H7 (cell line): ENCODE measurements at places on chromosomes 12 and 14.

DNA sequence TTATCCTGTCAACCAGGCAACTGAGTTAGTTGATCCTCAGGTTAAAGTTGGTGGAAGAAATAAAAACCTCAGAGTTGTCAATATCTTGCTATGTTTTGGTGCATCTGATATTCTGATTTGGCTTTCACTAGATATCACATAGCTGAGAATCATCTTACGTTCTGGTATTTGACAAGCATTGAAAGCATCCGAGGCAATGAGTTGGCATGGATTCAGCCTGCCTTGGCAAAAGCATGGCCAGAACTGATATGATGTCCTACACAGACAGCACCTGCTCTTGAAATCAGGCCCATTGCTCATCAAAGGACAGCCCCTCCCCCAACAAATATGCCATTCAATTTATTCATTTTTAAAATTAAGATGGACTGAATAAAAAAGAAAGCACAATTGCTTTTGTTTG is 320.7 kb upstream of the ATP2B1 start:
- no peak for DNase-seq

DNA sequence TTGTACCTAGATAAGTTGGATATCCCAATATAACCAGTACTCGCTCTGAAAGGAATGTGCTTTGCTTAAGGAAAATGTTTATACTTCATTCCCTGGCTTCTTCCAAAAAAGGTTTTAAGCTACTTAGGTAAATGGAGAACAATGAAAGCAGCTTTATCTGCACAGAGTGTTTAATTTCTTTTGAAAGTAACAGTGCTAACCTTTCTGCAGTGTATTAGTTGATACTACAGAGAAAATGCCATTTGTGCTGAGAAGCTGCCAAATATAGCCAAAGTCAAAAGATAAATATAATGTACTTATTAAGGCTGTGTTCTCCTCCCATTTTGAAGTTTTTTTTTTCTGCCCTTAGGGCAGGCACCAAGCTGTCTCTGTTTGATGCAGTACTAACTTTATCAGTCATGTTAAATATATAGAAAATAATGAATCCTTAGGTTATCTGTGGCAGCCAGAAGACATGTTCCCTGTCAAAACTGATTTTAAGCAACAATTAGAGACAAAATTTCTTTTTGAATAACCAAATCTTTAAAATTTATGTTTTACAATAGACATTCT is 145.4 kb upstream of the KITLG start:
- DNase-seq, result no peak

- no peak for DNase-seq
Observed at GRCh38 chr14:80538633-80539375, 327.5 kb upstream of the DIO2 start.

GRCh38 chr12:24152270-24152669 is 202.8 kb upstream of the SOX5 start:
- DNase-seq, result no peak

DNA sequence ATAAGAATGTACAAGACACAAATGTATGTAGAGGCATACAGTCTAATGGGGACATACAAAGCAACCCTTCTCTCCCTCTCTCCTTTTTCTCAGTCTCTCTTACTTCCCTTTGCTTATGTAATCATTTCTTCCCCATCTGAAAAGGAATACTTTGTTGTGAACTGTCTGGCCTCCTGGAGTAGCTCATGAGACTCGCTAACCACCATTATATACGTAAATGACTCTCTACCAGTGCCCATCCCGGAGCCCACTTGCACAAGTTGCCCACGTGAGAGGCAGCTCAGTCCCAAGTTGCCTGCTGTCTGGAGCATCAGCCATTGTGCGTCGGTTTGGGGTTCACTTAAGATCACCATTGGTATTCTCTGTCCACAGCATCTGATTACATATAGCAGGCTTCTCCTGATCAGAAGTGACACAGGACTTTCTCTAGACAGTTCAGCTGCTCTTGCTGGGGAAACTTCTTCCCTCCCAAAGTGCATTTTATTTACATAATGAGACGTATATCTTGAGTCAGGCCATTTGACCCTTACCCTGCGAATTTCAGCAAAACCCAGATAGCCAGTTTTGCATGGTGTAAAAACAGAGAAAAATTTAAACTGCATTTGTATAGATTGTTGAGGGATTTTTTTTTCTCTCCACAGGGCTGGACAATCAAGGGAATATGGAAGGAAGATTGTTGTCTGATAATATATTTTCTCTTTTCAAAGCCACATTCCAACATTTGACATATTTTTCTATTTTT is 220.7 kb upstream of the EGLN3 start:
- DNase-seq, result no peak

DNA sequence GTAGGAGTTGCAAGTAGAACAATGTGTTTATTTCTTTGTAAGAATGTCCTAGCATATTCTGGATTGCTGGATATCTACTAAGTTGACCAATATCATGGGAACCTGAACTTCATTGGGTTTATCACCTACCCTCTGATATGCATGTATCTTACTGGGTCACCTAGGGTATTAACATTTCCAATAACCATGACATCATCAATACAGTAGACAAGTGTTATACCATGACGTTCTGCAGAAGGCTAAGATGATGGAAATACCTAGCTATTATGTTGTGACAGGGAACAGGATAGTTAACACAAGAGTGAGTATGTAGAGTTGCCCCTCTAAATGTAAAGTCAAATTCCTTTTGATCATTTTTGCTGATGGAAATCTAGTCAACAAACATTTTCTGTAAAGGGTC is 26.0 kb downstream of the GPR65 start:
- DNase-seq, result no peak

- peak; percentile 14 for DNase-seq
Observed at GRCh38 chr12:100671396-100672074, 98.1 kb downstream of the GAS2L3 start.

GRCh38 chr12:56161690-56162351 is 3.7 kb downstream of the MYL6 start:
- no peak for DNase-seq

DNA sequence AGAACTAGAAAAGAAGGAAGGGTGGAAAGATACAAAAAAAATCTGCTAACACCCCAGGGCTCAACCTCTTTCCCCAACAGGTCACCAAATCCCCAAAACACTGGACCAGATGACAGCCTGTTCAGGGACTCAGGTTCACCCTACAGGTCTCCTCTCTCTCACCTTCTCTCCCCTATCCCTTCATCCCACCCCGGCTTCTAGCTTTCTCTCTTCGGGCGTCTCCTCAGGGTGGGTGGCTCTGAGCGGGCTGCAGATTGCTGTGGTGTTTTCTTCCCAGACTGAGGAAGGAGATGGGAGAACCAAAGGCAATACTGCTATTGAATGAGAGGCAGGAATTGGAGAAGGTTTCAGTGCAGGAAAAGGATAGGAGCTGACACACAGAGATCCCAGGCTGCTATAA is 39.3 kb downstream of the ANO2 start:
- DNase-seq, result no peak

GRCh38 chr14:56976211-56976610 is 165.9 kb upstream of the OTX2 start:
- no peak for DNase-seq

- no peak for DNase-seq
Observed at GRCh38 chr12:53561590-53561953, 54.3 kb upstream of the NPFF start.

DNA sequence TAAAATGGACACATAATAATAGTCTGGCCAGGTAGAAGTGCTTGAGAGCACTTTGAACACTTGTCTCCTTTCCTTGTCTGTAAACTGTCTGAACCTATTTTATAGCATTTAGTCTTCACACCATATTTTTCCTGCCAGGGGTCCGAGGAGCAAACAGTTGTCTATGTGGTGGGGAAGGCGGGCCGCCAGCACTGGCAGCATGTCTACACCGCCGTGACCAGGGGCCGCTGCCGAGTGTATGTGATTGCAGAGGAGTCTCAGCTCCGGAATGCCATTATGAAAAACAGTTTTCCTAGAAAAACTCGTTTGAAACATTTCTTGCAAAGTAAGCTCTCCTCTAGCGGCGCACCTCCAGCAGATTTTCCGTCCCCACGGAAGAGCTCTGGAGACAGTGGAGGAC is 28.7 kb downstream of the HELB start:
- DNase-seq, result no peak

DNA sequence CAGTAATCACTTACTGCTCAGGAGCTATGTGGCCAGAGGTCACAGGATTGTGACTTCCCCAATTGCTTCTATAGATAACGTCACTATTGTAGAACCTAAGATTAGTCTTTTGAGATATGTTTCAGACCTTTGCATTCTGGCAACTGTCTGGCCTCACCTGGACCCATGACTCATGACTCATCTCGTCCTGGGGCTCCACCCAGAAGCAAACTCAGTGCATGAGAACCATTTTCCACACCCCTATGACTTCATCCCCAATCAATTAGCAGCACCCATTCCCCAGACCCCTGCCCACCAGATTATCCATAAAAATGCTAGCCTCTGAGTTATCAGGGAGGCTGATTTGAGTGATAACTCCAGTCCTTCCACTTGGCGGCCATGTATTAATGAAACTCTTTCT is 186.9 kb downstream of the EMP1 start:
- no peak for DNase-seq

GRCh38 chr12:103011974-103012763 is 54.7 kb downstream of the ASCL1 start:
- no peak for DNase-seq

- DNase-seq, result no peak
Observed at GRCh38 chr14:92135269-92135668, 13.5 kb downstream of the CPSF2 start.

GRCh38 chr12:106223485-106224354 is 24.1 kb downstream of the CKAP4 start:
- DNase-seq, result peak; percentile 86

DNA sequence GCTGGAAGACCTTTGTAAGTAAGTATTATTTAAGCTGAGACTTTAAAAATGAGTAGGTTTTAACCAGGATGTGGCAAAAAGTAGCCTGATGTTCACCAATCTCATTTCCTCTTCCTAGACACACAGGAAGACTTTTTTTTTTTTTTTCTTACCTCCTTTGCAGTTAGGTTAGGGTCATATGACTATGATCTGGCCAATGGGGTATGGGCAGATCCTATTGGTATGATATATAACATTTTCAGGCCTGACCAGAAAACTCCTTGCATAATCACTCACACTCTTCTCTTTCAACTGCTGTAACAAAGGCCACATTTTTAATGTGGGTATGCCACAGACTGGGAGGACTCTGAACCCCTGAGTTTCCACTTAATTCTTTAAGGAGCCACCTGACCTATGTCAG is 2.7 kb upstream of the RPS6KA5 start:
- DNase-seq, result no peak

DNA sequence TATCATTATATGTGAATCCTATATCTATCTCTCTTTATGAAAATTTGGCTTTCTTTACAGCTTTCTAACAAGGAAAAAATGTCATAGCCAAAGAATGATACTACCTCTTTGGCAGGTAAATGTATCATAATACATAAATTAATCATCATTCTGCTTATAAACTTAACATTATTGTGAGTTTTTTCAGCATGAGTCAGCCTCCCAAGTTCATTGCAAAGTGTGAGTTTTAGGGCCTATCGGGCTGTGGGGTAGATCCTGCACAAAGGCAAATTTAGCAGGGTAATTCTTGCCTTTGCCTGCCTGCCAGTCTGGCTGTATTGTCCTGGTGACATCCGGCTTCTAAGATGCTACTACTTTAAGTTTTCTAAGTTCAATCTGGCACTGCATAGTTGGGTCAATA is 412.6 kb downstream of the MDGA2 start:
- DNase-seq, result no peak

GRCh38 chr12:52010692-52011601 is 4.2 kb downstream of the TAMALIN start:
- peak; percentile 39 for DNase-seq

DNA sequence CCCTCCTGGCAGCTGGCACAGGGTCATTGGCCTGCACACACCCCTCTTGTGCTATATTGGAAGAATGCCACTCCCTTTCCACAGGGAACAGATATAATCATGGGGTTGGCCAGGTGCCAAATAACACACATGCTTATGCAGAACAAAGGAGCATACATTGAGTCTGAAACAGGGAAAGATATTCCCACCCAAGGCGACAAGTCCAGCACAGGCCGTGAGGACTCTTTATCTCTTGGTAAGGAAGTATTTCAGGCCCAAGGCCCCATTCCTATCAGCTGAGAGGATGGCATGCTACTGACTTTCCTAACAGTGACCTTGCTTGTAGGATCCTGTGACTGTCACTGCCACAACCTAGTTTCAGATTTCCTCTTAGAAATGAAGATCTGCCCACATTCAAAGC is 59.0 kb upstream of the STXBP6 start:
- no peak for DNase-seq

GRCh38 chr12:120006258-120006975 is 17.4 kb downstream of the BICDL1 start:
- DNase-seq, result no peak

- no peak for DNase-seq
Observed at GRCh38 chr12:132222096-132222807, 78.0 kb downstream of the NOC4L start.

- DNase-seq, result peak; percentile 19
Observed at GRCh38 chr12:127343940-127344339, 923.0 kb upstream of the TMEM132C start.

- no peak for DNase-seq
Observed at GRCh38 chr14:35147711-35148110, 25.4 kb downstream of the PRORP start.

DNA sequence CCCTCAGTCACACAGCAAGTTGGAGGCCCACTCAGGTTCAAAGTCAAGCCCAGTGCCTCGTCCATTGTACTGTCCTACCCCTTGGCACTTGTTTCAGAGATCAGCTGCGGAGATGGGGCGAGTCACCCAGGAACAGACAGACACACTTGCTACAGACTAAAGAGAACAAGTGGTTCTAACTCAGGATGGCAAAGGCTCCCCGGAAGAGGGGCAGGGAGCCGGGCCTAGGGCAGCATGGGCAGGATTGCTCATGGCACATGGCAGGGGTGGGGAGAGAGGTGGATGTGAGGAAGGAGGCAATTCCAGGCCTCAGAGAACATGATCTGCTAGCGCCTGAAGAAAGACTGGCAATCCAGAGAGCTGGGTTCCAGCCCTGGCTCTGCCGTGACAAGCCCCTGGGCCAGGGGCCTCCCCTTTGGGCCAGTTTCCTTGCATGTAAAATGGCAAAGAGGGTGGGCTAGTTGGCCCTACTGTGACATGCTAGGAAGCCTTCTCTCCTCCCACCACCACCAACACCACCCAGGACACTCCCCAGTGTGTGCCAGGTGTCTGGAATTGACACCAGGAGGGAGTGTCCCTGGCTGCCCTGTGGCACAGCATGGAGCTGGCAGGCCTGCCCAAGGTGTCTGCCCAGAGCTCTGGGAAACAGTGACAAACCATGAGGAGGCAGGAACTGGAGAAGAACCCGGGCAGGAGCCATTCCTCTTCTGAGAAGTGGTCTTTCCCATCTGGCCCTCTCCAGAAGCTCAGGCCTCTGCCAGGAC is 24.0 kb upstream of the IRF2BPL start:
- peak; percentile 47 for DNase-seq

- DNase-seq, result no peak
Observed at GRCh38 chr12:57006809-57007475, 596 bp upstream of the ZBTB39 start.

- DNase-seq, result no peak
Observed at GRCh38 chr12:108270035-108270848, 68.9 kb downstream of the CMKLR1 start.
